ENCODE measurements at places on chromosomes 1 and 21.

GRCh38 chr1:1858382-1859086, 32.4 kb downstream of the GNB1 start:
- no peak for DNase-seq

- no peak for DNase-seq
Observed at GRCh38 chr1:101242324-101243050, 5.7 kb downstream of the S1PR1 start.

DNA sequence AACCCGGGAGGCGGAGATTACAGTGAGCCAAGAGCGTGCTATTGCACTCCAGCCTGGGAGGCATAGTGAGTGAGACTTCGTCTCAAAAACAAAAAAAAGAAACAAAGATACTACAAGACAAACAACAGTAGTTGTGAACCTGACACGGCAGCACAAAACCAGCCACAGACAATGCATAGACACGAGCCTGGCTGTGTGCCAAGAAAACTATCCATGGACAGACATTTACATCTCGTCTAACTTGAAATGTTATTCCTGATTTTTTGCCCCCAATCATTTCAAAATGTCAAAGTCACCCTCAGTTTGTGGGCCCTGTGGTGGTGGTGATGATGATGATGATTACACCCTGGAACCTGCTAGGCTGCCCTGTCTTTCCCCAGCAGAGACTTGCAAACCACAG, 6.3 kb downstream of the KLHL21 start:
- DNase-seq: no peak

DNA sequence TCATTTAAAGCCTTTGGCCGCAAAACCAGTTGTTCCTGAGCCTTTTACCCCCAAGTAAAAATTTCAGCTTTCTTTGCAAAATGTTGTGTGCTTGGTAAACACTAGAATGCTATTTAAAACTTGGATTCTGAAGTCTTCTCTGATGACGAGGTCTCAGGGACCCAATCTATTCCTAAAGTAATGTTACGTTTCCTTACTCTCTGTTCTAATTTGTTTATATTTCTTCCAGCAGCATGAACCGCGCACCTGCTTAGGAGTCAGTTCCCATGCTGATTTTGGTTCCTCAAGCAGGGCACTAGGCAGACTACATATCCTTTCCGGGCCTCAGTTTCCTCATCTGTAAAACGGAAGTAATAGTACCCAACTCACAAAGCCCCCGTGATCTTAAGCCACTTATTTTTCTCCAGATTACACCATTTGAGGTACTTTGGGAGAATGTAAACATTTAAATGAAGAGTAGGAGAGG, 969 bp upstream of the ALDH4A1 start:
- no peak for DNase-seq

DNA sequence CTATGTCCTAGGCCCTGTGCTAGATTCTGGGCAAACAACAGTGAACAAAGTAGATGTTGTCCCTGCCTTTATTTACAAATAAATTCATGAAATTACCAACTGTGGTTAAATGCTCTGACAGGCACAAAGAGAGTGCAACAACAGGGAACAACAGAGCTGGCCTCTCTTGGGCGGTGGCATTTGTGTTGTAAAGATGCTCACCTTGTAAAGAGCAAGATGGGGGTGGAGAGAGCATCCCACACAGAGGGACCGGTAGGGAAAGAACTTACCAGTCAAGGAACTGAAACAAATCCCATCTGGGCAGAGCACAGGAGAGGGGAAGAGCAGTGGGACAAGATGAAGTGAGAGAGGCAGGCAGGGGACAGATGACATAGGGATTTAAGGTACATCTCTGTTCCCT, 21.6 kb upstream of the SLC22A15 start:
- no peak for DNase-seq

All from SIG-M5 (cell line).